NCI-H345 (cell line): ENCODE measurements at places on chromosomes 2 and 18.

GRCh38 chr2:110744429-110744828, 12.1 kb downstream of the ACOXL start:
- DNase-seq = no peak

- DNase-seq = no peak
These were observed 19.1 kb downstream of the PLA2R1 start for GRCh38 chr2:160043265-160043664.

DNA sequence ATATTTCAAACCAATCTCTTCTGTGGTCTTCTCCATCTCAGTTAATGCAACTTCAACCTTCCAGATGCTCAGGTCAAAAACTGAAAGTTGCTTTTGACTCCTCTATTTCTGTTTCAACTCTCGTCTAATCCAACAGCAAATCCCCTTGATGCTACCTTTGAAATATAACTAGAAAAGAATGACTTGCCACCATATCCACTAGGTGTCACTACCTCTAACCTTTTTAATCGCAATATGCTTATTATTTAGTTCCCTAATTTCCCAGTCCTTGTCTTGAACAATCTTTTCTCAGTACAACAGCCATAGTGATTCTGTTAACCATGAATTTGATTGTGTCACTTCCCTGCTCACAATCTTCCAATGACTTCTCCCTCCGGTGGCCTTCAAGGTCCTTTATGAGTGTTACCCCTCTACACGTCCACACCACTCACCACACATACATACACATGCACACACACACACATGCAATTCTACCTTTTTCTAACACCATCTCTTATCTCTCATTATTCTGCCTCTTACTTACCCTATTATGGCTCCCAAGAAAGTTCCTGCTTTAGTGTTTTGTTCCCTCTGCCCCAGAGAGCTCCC, 245.5 kb upstream of the KCNJ3 start:
- no peak for DNase-seq

GRCh38 chr2:181420259-181421130, 36.7 kb upstream of the ITGA4 start:
- no peak for DNase-seq

GRCh38 chr18:11073971-11074370, 75.4 kb downstream of the PIEZO2 start:
- no peak for DNase-seq

- peak; percentile 31 for DNase-seq
These were observed 127.3 kb downstream of the XRCC5 start for GRCh38 chr2:216236486-216236885.

- DNase-seq = no peak
These were observed 8.7 kb downstream of the TTC39C start for GRCh38 chr18:24023185-24023814.

GRCh38 chr2:56376699-56377665, 193.2 kb downstream of the CCDC85A start:
- DNase-seq = no peak

DNA sequence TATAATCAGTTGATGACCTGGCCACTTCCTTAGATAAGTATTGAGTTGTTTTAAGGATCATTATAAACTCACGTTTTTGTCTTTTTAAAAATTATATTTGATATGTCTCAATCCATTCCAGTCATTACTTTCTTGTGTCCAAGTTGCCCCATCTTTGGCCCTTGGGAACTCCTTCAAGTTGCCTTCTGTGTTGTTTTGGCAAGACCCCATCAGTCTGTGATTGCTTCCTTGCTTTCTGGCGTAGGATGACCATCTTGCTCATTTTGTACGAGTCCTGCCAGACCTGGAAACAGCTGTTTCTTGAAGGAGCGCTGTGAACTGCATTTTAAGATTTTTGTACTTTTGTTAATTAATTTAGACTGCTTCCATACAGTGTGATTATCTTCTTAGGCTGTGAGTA, 68.9 kb upstream of the ITM2C start:
- DNase-seq = no peak

- peak; percentile 19 for DNase-seq
These were observed 265.5 kb downstream of the ATAD2B start for GRCh38 chr2:23661276-23662050.

GRCh38 chr2:102848366-102848839, 86.6 kb downstream of the TMEM182 start:
- DNase-seq = peak; percentile 90

GRCh38 chr2:116719836-116720235, 1094.7 kb upstream of the DDX18 start:
- DNase-seq = peak; percentile 93

DNA sequence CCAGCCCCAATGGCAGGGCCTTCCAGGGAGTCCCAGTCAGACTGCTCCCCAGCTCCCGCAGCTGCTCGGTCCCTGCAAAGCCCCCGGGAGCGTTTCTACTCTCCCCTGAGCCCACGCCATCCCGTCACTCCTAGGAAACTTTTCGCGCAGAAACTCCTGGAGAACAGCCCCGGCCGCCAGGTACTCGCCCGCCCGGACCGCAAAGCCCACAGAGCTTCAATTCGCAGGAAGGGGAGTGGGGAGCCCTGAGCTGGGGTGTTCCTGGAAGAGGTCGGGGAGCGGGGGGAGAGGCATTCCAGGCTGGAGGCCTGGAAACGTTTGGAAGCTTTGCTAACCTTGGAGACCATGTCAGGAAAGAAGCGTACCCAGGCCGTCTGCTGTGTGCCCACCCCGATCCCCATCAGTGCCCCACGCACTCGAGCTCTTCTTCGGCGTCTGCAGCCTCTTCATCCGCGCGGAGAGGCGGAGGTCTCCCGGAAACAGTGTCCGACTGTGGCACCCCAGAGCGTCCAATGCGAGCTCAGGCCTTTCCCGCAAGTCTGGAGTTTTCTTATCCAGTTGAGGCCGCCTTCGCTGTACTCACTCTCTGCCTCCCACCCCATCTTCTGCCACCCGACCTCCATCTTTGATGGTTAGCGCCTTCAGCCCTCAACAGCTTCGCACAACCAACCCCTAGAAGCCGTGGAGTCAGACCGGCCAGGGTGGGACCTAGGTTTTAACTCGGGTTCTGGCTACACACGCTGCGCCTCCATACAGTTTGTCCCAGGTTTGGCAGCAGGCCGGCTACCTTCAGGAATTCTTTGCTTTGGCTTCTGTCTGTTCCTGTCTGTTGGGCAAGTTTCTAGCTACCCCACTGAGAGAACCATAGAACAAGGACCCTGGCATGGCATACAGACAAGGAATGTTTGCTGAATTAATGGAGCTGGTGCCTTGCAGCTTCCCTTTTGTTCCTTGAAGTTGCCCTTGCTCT, 3.7 kb downstream of the PCGF1 start:
- DNase-seq = no peak

GRCh38 chr2:177268187-177268871, 3.8 kb upstream of the NFE2L2 start:
- no peak for DNase-seq

DNA sequence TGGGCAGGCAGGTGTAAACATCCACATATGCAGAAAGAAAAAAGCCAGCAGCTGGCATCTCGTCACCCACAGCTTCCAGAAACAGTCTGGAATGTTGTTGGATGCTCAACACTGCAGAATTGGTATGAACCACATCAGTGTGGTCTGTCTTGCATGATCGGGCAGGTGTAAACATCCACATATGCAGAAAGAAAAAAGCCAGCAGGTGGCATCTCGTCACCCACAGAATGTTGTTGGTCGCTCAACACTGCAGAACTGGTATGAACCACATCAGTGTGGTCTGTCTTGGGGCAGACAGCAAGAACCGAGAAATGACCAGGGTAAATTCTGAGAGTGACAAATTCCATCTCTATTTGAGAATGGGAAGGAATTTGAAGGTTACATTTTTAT, 39.6 kb downstream of the DOCK10 start:
- peak; percentile 57 for DNase-seq

DNA sequence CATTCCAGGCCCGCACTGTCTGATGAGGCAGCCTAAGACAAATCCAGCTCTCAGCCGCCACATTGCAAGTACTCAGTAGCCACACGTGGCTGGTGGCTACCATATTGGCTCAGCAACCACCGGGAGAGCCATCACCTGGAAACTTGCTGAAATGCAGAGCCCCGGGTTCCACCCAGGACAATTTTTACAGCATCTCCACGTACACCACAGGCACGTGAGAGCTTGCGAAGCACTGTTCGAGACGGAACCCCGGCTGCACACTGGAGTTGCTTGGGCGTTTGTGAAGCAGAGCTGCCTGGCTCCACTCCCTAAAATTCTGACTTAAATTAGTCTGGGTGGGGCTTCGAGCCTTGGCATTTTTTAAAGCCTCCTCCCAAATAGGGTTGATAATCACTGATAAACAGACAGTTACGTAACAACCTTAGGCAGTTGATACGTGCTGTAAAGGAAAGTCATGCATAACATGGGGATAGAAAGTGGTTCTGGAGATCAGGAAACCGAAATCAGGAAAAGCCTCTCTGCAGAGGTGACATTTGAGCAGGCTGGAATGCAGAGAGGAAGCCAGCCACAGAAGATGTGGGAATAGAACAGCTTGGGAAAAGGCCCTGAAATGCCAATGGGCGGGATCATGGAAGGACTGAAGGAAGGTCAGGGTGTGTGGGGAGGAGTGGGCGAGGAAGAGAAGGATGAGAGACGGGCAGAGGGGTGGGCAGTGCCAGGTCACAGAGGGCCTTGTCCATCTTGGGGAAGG, 6.2 kb downstream of the ASAP2 start:
- DNase-seq = no peak

GRCh38 chr2:16071865-16072637, 131.7 kb downstream of the MYCN start:
- no peak for DNase-seq

DNA sequence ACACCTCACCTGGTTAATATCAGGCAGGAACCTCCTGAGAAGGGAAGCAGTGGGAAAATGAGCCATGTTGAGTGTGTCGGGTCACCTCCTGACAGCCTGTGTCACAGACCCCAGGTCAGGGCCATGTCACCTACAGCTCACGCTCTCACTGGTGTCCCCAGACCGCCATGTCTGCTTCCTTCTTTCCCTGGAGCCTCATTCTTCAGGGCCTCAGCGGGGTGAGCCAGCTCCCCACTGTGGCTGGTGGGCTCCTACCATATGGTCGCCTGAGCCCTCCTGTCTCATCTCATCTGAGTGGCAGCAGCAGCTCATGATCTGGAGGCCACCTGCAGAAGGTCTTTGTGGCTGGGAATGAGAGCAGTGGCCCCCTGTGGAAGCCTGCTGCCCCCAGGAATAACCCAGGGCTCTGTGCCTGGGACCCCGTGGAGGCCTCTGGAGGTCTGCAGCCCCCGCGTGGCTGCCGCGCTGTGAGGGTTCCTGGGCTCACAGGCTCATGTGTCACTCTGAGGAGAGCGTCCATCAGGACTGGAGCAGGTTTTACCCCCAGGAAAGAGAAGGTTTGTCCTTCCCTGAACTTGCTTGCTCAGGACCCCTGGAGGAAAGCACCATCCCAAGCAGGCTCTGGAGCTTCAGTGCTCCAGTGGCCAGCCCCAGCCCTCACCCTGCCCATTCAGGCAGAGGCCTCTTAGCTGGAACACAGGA, 56.4 kb downstream of the FAM168B start:
- no peak for DNase-seq

DNA sequence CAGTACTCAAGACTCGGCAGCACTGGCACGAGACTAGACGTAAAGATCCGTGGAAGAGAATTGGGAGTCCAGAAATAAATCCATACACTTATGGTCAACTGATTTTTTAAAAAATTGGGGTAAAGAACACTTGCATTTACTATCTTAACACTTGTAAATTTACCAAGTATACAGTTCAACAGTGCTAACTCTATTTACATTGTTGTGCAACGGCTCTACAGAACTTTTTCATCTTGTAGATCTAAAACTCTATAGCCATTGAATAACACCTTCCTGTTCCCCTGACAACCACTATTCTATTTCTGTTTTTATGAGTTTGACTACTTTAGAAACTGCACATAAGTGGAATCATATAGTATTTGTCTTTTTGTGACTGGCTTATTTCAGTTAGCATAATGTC, 129.4 kb upstream of the SP3 start:
- no peak for DNase-seq

- DNase-seq = peak; percentile 6
These were observed 33.9 kb downstream of the MBP start for GRCh38 chr18:77098538-77099174.

- DNase-seq = no peak
These were observed 65.2 kb downstream of the TMEM247 start for GRCh38 chr2:46544581-46544980.

- DNase-seq = no peak
These were observed 3.9 kb downstream of the CTLA4 start for GRCh38 chr2:203871371-203871983.

- no peak for DNase-seq
These were observed 20.3 kb upstream of the ASNSD1 start for GRCh38 chr2:189641002-189641401.

DNA sequence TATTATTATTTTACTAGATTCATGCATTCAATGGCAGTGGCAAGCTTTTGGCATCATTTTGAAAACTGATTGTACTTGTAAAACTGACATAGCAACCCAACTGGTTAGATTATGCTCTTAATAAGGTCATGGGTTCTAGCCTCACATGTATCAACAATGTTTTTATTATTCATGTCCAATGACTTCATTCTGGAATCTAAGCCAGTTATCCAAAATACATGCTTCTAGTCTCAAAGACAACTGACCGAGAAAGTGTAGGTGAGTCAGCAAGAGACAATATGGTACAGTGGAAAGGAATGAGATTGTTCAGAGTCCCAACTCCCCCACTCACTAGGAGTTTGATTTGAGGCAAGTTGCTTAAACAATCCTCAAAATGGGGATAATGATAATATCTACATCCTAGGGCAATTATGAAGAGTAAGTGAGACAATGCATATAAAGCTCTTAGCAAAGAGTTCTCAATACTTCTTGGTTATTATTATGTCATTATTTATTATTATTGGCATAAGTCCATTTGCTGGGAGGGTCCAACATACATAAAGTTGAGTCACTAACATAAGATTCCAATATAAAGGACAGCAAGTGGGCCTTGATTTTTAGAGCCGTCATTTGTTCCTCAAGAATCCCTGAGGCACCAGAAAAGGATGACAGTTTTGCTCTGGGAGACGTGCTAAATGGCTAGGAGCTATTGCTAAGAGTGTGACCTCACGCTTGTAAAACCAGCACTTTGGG, 99.4 kb downstream of the NEB start:
- no peak for DNase-seq

- DNase-seq = peak; percentile 54
These were observed 675 bp upstream of the SPIRE1 start for GRCh38 chr18:12658426-12659138.

GRCh38 chr2:56211048-56211447, 27.3 kb downstream of the CCDC85A start:
- no peak for DNase-seq

- DNase-seq = no peak
These were observed 1096.1 kb upstream of the NRXN1 start for GRCh38 chr2:52128081-52128480.

GRCh38 chr2:133817680-133818566, 249.7 kb upstream of the NCKAP5 start:
- DNase-seq = no peak

- DNase-seq = no peak
These were observed 3.7 kb downstream of the RAMP1 start for GRCh38 chr2:237863102-237863511.
